ENCODE measurements at places on chromosomes 7 and 10. TPM values are rescaled to one million over a fixed set of nuclear protein-coding genes. Genes with fewer than 3 reads are reported as not detected.

Gene CDHR3
- polyA plus RNA-seq: 14.9 TPM

Gene OR2A42
- polyA plus RNA-seq: 0.53 TPM

Gene SFTPA1
- not detected for polyA plus RNA-seq

Gene SOSTDC1
- 6.1 TPM for polyA plus RNA-seq

Gene TMED4
- 91.0 TPM for polyA plus RNA-seq

Gene AKR1C8
- polyA plus RNA-seq: not detected

Gene KLF14
- polyA plus RNA-seq: 1.5 TPM

Gene LRRC61
- polyA plus RNA-seq: 11.3 TPM

Gene UCN3
- not detected for polyA plus RNA-seq

Gene NIPSNAP2
- polyA plus RNA-seq: 90.7 TPM

Gene ICA1
- 5.5 TPM for polyA plus RNA-seq

Gene AGFG2
- 15.6 TPM for polyA plus RNA-seq

Gene PNLIPRP2
- polyA plus RNA-seq: not detected

Gene SCIN
- 0.80 TPM for polyA plus RNA-seq

Gene MAP3K8
- polyA plus RNA-seq: 2.3 TPM

Gene ARHGAP22
- 1.3 TPM for polyA plus RNA-seq

Gene SLC18A3
- polyA plus RNA-seq: not detected

Gene FOXP2
- 9.3 TPM for polyA plus RNA-seq

Gene CPA1
- polyA plus RNA-seq: 6.4 TPM

Gene WNT8B
- polyA plus RNA-seq: 0.09 TPM

Gene EBLN1
- polyA plus RNA-seq: not detected

Gene GPR15LG
- not detected for polyA plus RNA-seq

Gene HOXA11
- 2.7 TPM for polyA plus RNA-seq

Gene HOXA2
- polyA plus RNA-seq: 0.99 TPM

Gene KCP
- 2.2 TPM for polyA plus RNA-seq

Gene LIPF
- polyA plus RNA-seq: not detected

Gene RARRES2
- polyA plus RNA-seq: 60.4 TPM
